CD4-positive, alpha-beta T cell treated with Interferon alpha-2 for 1 hour (primary cell): ENCODE measurements at places on chromosomes 5 and 9.

DNA sequence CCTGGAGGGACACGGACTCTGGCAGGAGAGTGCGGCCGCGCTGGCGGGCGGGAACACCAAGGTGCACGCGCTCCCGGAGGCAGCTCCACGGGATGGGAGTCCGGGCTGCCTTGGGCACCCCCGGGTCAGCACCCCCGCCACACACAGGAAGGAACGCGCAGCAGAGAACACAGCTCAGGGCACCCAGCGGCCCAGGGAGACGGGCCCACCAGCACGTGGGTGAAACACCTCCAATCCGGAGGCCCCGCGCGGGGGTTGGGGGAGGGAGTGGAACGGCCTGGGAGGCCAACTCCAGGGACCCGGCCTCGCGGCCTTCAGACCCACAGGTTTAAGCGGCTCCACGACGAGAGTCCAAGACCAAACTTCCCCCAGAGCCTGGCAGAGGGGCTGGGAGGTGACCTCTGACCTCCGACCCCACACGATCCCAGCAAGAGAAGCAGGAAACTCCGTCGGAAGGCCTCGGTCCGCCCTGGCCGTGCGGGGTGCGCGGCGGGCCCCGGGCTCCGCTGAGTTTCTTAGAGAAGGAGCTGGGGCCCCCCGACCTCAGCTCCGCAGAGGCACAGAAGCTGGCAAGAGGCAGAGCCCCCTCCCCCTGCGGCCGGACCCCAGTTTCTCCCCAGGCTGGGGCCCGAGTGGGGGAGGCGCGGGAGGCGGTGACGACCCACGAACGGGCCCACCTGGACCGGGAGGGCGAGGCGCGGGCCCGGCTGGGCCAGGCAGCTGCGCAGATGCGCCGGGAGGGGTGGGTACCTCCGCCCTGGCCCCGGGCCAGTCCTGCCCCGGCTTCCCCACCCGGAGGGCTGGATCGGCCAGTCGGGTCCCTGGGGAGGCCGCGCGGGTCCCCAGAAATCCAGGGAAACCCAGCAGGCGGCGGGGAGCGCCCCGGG, 851 bp downstream of the NACC2 start:
- peak; percentile 60 for DNase-seq

GRCh38 chr5:2744485-2744884, 7.0 kb downstream of the IRX2 start:
- DNase-seq: no peak

- peak; percentile 73 for DNase-seq
Measured at GRCh38 chr9:34500623-34501267, 22.0 kb downstream of the ENHO start.

GRCh38 chr9:18698992-18699391, 225.0 kb downstream of the ADAMTSL1 start:
- no peak for DNase-seq

- DNase-seq: no peak
Measured at GRCh38 chr5:50420343-50420935, 20.6 kb downstream of the EMB start.

- DNase-seq: no peak
Measured at GRCh38 chr9:36818242-36818938, 215.7 kb downstream of the PAX5 start.

DNA sequence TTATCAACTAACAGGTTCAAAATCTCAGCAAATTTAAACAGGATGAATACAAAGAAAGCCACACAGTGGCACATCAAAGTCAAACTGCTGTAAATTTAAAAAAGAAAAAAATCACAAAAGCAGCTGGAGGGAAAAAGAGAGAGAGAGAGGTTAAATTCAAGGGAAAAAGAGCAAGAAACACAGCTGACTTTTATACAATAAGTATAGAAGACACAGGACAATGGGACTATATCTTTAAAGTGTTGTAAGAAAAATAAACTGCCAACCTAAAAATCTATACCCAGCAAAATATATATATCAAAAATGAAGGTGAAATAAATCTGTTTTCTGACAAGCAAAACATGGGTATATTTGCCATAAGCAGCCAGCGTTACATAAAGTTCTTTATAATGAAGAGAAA, 261.5 kb downstream of the TLE1 start:
- DNase-seq: no peak

- DNase-seq: no peak
Measured at GRCh38 chr5:172688349-172689217, 47.5 kb downstream of the NEURL1B start.

DNA sequence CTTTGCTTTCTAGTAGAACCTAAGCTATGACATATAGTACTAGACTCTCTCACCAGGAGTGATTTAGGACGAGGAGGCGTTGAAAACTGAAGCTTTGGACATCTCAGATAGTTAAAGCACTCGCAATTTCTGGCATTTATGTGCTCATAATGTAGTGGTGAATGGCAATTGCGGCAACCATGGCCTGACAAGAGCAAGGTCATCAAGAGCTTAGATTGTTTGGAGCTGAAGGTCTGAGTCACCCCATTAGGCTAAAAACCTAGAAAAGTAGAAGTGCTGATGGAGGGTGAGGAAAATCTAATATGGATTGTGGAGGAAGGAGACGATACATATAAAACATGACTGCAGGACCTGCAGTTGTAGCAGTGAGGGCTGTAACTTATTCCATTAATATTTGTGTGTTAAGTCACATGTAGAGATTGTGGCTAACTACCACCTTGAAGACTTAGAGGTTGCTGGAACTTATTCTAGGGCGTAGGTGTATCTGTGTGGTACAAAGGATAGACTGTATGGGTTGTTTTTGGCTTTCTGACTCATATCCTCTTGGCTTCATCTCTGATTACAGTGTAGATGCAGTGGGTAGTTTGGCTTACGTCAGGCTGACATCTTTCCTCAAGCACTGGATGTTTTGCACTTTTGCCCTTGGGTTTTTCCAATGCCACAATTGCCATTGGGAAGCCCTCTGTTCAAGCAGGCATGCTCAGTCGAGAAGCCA, 138.9 kb upstream of the CDKN2B start:
- peak; percentile 24 for DNase-seq

GRCh38 chr5:119288379-119289033, 67.3 kb upstream of the TNFAIP8 start:
- no peak for DNase-seq

GRCh38 chr5:140388052-140388451, 13.6 kb upstream of the ANKHD1 start:
- DNase-seq: no peak

DNA sequence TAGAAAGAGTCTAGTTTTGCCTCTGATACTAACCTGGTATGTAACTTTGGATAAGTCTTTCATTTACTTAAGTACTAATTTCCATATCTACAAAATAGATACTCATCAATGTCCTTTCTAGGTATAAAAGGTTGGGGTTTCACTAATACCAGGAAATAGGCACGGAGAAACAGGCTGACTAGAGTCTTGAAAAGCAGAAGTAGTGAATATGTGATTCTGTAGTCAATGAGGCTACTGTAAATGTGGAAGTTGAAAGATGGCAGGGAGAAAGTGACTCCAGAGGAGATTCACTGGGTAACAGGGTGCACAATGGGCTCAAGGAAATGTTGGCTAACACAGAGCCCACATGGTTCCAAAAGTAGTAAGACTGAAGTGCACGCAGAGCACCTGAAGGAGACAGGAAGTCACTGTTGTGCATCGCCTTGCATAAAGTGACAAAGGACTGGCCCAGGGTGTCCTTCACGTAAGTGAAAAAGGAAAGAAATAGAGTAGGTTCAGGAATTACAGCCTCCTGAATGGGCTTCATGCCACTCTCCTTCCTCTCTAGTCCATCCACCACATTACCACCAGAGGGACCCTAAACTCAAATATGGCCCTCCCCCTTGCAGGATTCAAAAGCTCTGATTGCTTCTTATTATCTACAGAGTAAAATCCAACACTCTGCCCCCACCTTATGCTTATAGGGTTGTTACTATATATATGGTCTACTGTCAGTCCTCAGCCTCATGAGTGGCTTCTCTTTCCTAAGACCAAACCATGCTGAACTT, 288.0 kb upstream of the SMARCA2 start:
- DNase-seq: peak; percentile 21

GRCh38 chr5:54220230-54221040, 89.9 kb downstream of the ARL15 start:
- no peak for DNase-seq
